NCI-H446 (cell line): ENCODE measurements at places on chromosomes 1 and 21.
A peak's percentile ranks its signal among the peaks of the same experiment; 100 is the strongest.

GRCh38 chr1:62185677-62186076, 9.0 kb upstream of the L1TD1 start:
- no peak for DNase-seq

- no peak for DNase-seq
These were observed 15.5 kb downstream of the MX1 start for GRCh38 chr21:41441546-41441945.

GRCh38 chr1:37765916-37766664, 1.2 kb upstream of the EPHA10 start:
- no peak for DNase-seq

- DNase-seq: no peak
These were observed 38.6 kb upstream of the TSPEAR start for GRCh38 chr21:44749759-44750674.

GRCh38 chr1:235266325-235266724, 61.7 kb downstream of the ARID4B start:
- DNase-seq: no peak

DNA sequence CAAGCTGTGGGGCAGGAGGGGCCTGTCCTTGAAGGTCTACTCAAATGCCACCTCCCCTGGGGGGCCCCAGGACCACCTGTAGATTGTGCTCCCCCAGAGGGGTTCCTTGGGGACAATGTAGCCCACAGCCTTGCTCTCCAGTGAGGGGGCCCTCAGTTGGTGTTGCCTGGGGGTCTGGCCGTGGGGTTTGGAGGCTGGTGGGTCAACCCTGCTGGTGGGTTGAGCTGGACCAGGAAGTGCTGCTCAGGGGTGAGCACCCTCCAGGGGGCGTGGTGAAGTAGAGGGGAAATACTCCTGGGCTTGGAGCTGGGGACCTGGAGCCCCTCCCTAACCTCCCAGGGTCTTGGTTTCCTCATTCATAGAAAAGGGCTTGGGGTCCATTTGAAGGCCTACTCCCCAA, 143.6 kb upstream of the WNT4 start:
- no peak for DNase-seq

GRCh38 chr1:221025501-221025900, 146.3 kb downstream of the HLX start:
- no peak for DNase-seq

GRCh38 chr1:46003315-46003714, 129.1 kb downstream of the PIK3R3 start:
- no peak for DNase-seq

DNA sequence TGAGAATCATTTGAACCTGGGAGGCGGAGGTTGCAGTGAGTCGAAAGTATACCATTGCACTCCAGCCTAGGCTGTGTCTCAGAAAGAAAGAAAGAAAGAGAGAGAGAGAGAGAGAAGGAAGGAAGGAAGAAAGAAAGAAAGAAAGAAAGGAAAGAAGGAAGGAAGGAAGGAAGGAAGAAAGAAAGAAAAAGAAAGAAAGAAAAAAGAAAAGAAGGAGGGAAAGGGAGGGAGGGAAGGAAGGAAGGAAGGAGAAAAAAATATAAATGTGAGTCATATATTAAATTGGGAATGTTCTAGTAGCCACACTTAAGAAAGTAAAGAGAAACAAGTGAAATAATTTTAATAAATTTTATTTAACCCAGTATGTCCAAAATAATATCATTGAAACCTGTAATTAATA, 16.7 kb upstream of the CITED4 start:
- no peak for DNase-seq

DNA sequence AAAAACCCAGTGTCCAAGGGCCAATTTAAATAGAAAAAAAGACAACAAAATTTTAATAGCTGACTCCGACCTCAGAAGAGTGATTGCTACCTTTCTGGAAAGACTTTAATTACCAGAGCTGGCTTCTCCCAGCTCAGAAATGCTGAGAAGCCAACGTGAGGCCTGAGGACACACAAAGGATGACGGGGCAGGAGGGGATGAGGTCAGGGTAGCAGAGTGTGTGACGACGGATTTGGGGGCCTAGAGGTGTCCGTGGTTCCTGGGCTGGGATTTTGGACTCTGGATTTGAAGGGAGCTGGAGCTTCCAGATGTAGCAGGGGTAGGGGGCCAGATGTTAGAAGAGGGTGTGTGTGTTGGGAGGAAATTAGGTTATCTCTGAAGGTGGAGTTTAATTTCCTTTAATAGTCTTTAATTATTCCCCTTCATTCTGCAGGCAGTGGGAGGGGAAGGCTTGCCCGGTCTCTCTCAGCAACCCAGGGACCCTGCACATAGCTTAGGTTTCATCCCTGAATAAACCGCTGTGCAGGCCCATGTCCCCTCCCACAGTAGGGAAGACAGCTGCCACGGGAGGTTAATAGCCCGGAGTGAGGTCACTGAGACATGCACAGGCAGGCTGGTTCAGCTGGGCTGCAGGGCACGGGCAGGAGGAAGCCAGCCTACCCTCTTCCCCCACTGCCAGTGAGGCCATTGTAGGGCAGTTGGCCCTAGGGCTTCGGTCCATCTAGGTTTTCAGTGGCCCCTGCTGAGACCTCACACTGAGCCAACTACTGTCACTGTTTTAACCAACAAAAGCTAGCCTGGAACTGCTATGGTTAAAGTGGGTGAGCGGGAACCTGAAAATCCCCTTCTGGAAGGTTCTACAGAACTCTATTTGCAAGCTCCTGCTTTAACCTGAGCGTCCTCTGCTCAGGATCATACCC, 3.8 kb upstream of the PADI3 start:
- no peak for DNase-seq

GRCh38 chr1:27116697-27117096, 38.2 kb downstream of the SLC9A1 start:
- no peak for DNase-seq

DNA sequence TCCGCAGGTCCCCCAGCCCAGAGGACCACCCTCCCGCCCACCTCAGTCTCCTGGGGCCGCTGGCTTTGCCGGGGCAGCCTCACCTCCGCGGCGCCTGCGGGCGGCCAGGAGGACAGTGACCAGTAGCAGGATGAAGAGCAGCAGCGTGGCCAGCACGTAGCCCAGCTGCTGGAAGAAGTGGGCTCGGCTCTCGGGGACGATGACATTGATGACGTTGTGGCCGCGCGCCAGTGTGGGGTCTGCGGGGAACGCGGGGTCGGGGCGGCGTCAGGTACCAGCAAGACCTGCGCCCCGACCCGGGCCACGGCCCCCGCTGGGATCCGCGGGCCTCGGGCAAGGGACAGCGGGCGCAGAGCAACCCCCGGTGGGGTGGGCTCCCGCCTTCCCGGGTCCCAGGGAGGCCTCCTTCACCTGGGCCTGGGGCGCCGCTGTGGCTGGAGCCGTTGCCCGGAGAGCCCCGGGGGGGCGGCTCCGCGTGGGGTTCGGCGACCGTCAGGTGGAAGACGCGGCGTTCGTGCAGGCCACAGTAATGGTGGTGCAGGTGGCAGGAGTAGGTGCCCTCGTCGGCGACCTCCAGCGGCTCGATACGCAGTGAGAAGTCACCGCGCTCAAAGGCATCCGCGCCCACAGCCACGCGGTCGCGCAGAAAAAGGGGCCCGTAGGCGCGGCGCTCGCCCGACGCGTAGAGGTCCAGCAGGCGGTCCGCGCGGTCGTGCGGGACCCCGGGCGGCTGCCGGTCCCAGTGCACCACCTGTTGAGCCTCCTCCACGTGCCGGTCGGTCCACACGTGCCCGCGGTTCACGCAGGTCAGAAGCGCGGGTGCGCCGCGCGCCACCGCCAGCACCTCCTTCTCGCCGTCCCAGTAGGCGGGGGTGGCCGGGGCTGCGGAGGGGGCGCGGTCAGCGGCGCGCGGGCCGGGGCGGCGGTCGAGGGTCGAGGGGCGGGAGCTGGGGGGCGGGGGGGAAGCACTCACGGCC, 3.8 kb downstream of the MXRA8 start:
- DNase-seq: no peak

GRCh38 chr1:167518331-167518700, at the start of gene CD247:
Gene CD247 (minus strand): TSS chr1:167518529. CDS start chr1:167518465, 64 bp downstream.
- no peak for DNase-seq

DNA sequence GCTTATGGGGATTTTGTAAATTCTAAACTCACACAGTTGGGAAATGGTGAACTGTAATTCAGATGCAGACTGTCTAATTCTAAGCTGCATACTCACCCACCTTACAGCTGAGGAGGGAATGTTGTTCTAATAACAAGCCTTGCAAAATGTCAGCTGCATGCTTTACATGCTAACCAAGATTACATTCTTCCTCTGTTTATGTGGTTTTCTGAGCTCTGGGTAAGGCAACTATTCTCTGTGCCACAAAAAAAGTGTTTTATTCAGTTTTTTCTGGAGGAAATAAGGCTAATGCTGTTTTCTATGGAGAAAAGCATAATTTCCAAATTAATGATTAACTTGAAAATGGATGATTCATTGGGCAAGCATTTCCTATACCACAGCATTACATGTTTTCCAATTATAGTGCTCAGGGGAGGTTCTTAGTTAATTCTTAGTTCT, 64.9 kb downstream of the RGS13 start:
- DNase-seq: no peak

- peak; percentile 50 for DNase-seq
These were observed 41.9 kb downstream of the DDR2 start for GRCh38 chr1:162674034-162674608.

GRCh38 chr1:34870395-34870794, 10.8 kb upstream of the SMIM12 start:
- DNase-seq: no peak
